ENCODE measurements at places on chromosomes 16 and 17. TPM values are rescaled to one million over a fixed set of nuclear protein-coding genes. Genes with fewer than 3 reads are reported as not detected.

The FBRS gene
- total RNA-seq = 18.5 TPM

The CSH1 gene
- total RNA-seq = 0.92 TPM

The DNAAF1 gene
- 0.13 TPM for total RNA-seq

The PPY gene
- not detected for total RNA-seq

The ZNF469 gene
- 1.0 TPM for total RNA-seq

GRCh38 chr17:41970901-41971331 is 4.3 kb downstream of the CNP start:
- H3K4me1 ChIP-seq = peaks cover 12% of the 10 kb centered on the region
- H3K36me3 ChIP-seq = no peaks in the 10 kb centered on the region
- H3K27ac ChIP-seq = no peak overlapping the region

DNA sequence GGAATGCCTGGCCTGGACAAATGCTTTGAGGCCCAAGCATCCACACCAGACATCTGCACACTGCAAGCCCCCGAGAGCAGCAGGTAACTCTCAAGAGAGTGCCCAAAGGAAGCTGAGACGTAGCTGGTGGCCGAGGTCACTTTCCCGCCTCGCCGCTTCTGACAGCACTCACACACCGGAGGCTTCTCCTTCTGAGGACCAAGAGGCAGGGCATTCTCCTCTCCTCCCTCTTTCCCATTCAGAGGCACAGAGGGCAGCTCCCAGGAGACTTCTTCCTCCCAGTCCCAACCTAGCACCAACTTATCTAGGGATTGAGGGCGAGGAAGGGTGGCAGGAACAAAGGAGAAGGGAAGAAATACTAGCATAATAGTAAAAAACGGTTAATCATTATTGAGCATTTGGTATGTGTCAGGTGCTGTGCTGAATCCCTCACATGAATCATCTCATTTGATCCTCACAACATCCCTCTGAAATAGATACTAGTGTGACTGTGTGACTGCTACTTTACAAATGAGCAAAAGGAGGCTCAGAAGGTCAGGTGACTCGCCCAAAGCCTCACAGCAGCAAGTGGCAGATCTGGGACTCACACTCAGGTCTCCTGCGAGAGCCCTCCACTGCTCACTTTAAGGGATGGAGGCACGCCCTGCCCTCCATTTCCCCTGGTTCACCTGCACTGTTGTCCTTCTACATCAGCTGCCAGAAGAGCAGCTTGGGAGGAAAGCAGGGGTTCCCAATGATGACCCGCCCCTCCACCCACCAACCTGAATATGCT is 41.8 kb downstream of the MYO18A start:
- no peaks in the 10 kb centered on the region for H3K36me3 ChIP-seq
- H3K4me3 ChIP-seq = no peak overlapping the region
- peak overlapping the region; percentile 30 for H3K27ac ChIP-seq
- peaks cover 22% of the 10 kb centered on the region for H3K4me1 ChIP-seq
- H3K27me3 ChIP-seq = no peaks in the 10 kb centered on the region

DNA sequence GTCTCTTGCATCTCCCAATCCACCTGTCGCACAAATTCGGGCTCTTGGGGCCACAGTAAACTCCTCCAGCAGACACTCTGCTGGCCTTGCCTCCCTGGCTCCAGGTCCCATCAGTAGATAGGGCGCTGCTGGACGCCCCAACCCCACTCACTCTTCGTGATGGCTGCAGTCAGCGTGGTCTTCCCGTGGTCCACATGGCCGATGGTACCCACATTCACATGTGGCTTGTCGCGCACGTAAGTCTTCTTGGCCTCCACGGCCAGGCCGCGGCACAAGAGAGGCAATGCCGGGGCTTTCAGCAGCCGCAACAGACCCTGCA is 428 bp downstream of the TUFM start:
- H3K36me3 ChIP-seq = no peaks in the 10 kb centered on the region
- H3K27me3 ChIP-seq = no peaks in the 10 kb centered on the region
- peak; percentile 22 for DNase-seq
- peak overlapping the region; percentile 46 for H3K27ac ChIP-seq
- peaks cover 4% of the 10 kb centered on the region for H3K4me1 ChIP-seq

DNA sequence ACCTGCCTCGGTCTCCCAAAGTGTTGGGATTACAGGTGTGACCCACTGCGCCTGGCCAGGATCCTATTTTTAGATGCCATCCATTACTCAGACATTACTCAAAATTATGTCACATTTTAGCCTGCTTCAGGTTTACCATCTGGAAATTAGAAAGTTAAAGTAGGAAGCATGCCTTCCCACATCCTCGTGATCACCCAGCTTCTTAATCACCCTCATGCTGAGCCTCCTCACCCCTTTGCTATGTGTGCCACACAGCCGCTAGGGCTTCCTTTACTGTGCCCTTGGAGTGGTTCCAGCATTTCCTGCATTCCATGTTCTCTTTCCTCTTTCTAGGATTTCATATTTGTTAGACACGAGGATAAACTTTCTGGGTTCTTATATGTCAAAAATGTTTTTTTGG is 9.3 kb downstream of the ADORA2B start:
- no peaks in the 10 kb centered on the region for H3K36me3 ChIP-seq
- no peak for DNase-seq
- no peak overlapping the region for H3K27ac ChIP-seq
- H3K4me3 ChIP-seq = no peak overlapping the region
- no peaks in the 10 kb centered on the region for H3K27me3 ChIP-seq

DNA sequence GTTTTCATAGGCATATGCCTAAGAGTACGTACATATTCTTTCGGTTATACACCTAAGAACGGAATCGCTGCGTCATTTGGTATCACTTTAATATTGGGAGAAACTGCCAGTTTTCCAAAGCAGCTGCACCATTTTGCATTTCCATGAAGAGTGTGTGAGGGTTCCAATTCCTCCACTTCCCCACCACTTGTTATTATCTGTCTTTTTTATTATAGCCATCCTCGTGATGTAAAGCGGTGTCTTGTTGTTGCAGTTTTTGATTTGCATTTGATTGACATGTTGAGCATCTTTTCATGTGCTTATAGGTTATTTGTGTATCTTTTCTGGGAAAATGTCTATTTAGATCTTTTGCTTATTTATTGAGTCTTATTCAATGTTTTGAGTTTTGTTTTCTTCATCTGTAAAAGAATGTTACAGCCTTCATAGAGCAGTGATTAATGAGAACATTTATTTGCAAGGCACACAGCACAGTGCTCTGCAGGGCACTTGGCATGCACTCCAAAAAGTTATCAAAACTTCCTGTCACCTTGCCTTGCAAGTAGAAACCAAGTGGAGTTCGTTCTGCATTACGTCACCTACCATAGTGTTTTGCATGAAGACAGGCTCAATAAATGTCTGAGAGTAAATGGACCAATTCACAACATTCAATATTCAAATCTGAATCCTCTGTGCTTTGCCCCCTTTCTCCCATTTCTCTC is 26.6 kb upstream of the ST6GALNAC1 start:
- H3K36me3 ChIP-seq = no peaks in the 10 kb centered on the region
- no peaks in the 10 kb centered on the region for H3K4me1 ChIP-seq
- no peak for DNase-seq
- no peak overlapping the region for H3K4me3 ChIP-seq

GRCh38 chr17:45408611-45409421 is 23.9 kb downstream of the ARHGAP27 start:
- no peak overlapping the region for H3K4me3 ChIP-seq
- H3K36me3 ChIP-seq = no peaks in the 10 kb centered on the region
- H3K27ac ChIP-seq = peak overlapping the region; percentile 58
- no peak for DNase-seq
- no peaks in the 10 kb centered on the region for H3K27me3 ChIP-seq

DNA sequence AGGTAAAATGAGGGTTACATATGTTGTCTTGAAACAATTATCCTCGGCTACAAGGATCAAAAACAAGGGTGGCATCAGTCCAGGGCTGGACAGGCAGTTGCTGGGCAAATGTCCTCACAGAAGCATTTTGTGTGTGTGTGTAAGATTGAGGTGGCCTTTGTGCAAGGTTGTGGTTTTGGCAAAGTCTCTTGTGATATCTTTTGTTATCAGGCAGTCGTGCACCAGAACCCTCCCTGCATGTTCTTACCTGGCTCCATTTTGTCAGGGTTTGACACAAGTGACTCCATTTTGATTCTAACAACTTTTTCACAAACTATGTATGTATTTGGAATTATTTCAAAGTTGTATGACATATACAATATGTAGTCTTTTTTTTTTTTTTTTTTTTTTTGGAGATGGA is 20.0 kb downstream of the CHAD start:
- H3K4me1 ChIP-seq = peaks cover 27% of the 10 kb centered on the region
- no peak overlapping the region for H3K4me3 ChIP-seq
- DNase-seq = no peak
- H3K27ac ChIP-seq = peak overlapping the region; percentile 10
- no peaks in the 10 kb centered on the region for H3K27me3 ChIP-seq

DNA sequence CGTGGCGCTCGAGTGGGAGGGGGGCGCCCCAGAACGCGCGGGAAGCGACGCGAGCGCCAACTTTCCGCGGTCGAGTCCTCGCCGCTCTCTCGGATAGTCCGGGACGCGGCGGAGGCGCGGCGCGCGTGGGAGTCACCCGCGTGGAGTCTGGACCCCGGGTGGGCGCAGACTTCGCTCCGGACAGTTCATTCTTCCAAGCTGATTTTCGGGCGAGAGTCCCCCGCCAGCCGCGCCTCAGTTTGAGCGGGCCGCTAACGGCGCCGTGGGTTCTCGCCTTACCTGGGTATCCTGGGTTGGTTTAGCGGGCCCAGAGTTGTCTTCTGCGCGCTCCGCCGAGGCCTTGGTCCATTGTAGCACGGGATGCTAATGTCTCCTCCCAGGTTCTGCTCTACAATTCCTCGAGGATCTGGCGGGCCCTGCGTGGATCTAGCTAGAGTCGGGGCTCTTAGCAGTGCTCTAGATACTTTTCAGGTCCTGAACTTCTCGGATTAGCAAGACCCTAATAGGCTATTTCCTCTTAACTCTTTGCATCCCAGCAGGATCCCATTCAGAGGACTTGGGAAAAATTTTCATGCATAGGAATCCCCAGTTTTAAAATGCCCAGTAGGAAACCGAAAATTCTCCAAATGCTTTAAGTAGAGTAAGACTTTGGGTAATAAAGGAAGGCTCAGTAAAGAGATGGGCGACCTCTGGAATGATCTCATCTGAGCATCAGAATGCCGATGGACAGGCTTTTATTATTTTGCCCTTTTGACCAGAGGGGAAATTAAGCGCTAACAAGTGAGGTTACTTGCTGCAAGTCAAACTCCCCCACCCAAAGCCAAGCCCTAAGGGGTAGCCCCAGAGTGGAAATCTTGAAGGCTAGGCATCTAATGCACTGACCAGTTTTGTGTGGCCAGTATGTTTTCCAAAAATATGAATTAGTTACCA is 537 bp upstream of the GJC1 start:
- peaks cover 6% of the 10 kb centered on the region for H3K4me1 ChIP-seq
- no peaks in the 10 kb centered on the region for H3K36me3 ChIP-seq
- DNase-seq = peak; percentile 44
- peak overlapping the region; percentile 70 for H3K27ac ChIP-seq
- H3K27me3 ChIP-seq = peaks cover 12% of the 10 kb centered on the region

GRCh38 chr17:63991611-63992010 is 6.5 kb upstream of the PRR29 start:
- H3K36me3 ChIP-seq = no peaks in the 10 kb centered on the region
- H3K27ac ChIP-seq = no peak overlapping the region
- peaks cover 30% of the 10 kb centered on the region for H3K27me3 ChIP-seq

DNA sequence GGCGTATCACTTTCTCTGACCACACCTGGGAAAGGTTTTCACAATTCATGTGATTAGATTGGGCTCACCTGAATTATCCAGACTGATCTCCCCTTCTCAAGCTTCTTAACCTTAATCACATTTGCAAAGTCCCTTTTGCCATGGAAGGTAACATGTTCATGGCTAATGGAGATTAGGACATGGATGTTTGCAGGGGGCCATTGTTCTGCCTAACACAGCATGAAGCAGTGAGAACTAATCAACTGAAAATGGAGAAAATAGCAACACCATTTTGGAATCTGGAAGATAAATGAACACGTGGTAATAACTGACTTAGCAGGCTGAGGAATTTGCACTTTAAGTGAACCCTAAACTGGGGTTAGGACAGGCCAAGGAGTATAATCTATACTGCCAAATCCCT is 25.0 kb upstream of the SBK1 start:
- H3K4me1 ChIP-seq = no peaks in the 10 kb centered on the region
- H3K4me3 ChIP-seq = no peak overlapping the region
- no peak overlapping the region for H3K27ac ChIP-seq
- H3K36me3 ChIP-seq = no peaks in the 10 kb centered on the region
- DNase-seq = no peak
- H3K27me3 ChIP-seq = no peaks in the 10 kb centered on the region

DNA sequence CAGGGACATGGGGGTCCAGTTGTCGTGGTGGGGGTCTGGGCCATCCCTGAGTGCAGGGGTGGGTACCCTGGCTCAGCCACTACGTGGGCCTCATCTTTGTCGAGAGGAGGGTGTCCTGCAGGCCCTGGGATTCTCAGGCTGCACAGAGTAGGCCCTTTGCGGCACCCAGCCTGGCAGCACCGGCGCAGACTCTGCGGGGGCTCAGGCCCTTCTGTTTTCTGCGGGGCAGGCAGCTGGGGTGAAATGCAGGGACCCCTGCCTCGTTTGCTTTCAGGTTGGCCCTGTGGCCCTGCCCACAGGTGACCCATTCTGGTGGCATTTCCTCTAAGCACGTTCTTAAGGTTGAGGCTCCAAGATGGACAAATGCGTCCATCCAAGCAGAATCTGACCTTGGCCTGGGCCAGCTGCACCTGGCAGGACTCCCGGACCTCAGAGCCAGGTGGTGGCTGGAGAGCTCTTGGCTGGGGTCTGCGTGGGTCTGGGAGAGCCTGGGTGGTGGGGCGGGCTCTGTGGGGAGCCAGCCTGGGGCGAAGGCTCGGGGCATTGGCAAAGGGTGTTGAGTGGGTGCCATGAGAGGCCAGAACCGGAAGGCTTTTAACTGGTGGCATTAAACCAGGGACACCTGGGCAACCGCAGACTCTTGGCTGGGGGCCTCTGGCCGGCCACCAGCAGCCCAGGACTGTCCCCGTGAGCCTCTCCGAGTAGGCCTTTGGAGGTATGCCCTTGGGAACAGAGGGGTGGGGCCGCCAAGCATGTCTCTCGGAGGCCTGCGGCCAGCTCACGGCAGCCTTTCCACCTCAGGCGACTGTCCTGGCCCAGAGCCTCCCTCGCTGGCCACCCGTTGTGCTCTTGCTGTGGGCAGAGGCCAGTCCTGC is 16.9 kb downstream of the PRSS27 start:
- no peak overlapping the region for H3K27ac ChIP-seq
- no peaks in the 10 kb centered on the region for H3K27me3 ChIP-seq
- no peaks in the 10 kb centered on the region for H3K36me3 ChIP-seq
- no peak for DNase-seq
- no peak overlapping the region for H3K4me3 ChIP-seq

- H3K27me3 ChIP-seq = no peaks in the 10 kb centered on the region
- H3K4me1 ChIP-seq = peaks cover 58% of the 10 kb centered on the region
- H3K36me3 ChIP-seq = no peaks in the 10 kb centered on the region
- no peak overlapping the region for H3K4me3 ChIP-seq
- peak overlapping the region; percentile 66 for H3K27ac ChIP-seq
- peak; percentile 67 for DNase-seq
Measured at GRCh38 chr17:38885728-38886642, 16.1 kb downstream of the LASP1 start.

Data from hepatocyte (in vitro differentiated cells).